Kidney tubule cell (primary cell): ENCODE measurements at places on chromosomes 2 and 18.

GRCh38 chr2:74751981-74752851, 81.7 kb upstream of the HK2 start:
- DNase-seq = no peak

- DNase-seq = no peak
Observed at GRCh38 chr18:23178661-23179081, 43.4 kb downstream of the CABLES1 start.

- no peak for DNase-seq
Observed at GRCh38 chr2:174334278-174334715, 457 bp upstream of the SP9 start.

- no peak for DNase-seq
Observed at GRCh38 chr2:51158251-51158650, 126.3 kb upstream of the NRXN1 start.

GRCh38 chr18:12990123-12990475, 1.1 kb upstream of the CEP192 start:
- peak; percentile 2 for DNase-seq

DNA sequence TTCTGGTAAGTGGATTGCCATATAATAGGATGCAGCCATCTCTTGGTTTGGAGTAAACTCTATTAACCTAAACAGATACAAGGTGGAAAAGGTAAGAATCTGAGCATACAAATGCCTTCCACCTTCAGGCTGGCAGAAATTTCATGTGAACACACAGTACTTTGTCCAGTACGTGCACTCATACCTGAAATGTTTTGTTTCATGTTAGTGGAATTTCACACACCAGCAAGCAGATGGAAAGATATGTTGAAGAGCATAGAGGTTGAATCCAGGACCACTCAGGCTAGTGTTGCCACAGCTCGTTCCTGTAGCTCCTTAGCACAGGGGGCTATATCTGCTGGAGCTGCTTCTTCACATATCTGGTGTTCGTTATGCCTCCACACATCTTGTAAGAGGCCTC, 34.0 kb downstream of the CRIM1 start:
- DNase-seq = peak; percentile 48

DNA sequence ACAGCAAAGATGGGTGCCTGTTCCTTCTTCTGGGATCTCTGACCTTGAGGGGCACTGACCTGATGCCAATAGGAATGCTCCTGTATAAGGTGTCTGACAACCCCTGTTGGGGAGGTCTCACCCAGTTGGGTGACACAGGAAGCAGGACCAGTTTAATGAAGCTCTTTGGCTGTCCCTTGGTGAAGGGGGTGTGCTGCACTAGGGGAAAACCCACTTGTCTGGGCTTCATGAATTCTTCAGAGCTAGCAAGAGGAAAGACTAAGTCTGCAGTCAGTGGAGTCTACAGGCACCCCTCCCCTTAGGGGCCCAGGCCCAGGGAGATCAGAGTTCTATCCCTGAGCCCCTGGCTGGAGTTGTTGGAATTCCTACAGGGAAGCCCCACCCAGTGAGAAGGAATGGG, 550.8 kb upstream of the CHAC2 start:
- no peak for DNase-seq
